HuH-7.5 (cell line): ENCODE measurements at places on chromosomes 6 and 20.
A peak's percentile ranks its signal among the peaks of the same experiment; 100 is the strongest.

- peak; percentile 5 for DNase-seq
Observed at GRCh38 chr6:33206027-33206863, 1.8 kb downstream of the HSD17B8 start.

DNA sequence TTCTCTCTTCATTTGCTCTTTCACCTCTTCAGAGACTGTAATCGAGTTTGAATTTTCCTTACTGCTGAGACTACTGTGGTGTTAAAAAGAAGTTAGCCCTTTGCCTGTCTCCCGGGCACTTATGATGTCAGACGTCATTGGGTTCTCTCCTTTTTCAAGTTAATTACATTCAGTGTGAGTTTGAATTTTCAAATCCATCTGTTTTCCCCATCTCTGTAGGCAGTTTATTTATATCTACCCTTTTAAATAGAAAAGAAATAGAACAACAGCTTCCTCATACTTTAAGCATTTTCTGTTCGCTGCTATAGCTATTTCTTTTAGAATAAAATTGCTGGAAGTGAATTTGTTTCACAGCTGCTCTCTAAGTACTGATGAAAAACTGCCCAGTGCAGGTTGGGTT lies 81.4 kb downstream of the MCHR2 start:
- no peak for DNase-seq

GRCh38 chr20:57043091-57043490 lies 223.3 kb downstream of the BMP7 start:
- DNase-seq, result no peak

GRCh38 chr6:109056661-109057060 lies 38.0 kb downstream of the SESN1 start:
- DNase-seq, result no peak

DNA sequence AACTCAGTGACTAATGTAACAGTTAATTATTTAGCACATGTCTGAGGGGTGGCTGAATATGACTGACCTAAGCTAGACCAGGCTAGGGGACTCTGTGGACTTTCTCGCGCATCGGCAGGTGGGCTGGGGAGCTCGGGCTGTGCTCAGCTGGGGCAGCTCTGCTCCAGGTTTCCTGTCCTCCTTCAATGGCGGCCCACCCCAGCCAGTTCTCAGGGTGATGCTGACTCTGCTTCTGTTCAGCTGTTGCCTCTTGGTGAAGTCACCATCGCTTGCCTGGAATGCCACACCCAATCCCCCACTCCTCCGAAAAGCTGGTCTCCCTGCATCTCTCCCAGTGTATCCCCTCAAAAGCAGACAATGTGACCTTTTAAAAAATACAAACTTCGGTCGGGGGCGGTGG lies 20.0 kb downstream of the PPP1R3G start:
- DNase-seq, result no peak

DNA sequence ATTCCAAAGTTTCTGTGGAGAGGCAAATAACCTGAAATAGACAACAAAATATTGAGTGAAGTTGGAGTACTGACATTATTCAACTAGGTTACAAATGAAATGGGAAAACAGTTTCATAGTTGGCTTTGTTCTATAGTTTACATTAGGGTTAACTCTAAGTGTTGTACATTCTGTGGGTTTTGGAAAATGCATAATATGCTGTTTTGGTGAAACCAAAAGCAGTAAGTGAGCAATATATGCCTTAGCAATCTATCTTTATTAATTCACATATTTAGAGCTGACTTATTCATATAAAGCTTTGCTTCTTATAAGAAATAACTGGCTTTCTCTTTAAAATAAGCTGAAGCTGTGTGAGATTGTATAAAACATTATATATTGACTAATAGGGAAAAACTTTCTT lies 157.5 kb upstream of the AHI1 start:
- DNase-seq, result no peak

- no peak for DNase-seq
Observed at GRCh38 chr6:162898011-162898410, 170.2 kb downstream of the PACRG start.

DNA sequence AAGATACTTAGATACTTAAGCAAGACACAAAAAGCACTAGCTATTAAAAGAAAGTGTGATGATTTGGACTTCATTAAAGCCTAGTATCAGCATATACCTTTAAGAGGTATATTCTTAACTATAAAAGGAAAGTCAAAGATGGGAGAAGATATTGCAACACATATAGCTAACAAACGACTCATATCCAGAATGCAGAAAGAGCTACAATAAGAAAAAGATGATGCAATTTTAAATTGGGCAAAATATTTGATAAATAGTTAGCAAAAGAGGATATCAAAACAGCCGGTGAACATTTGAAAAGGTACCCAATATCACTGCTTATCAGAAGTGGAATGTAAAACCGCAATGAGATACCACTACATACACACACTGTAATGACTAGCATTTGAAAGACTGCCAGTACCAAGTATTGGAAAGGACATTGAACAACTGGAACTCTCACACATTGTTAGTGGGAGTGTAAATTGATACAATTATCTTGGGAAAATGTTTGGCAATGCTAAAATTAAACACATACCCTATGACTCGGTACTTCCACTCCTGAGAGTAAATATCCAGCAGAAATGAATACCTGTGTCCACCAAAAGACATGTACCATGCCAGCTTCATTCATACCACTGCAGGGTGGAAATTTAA lies 25.7 kb downstream of the MUC22 start:
- DNase-seq, result no peak

GRCh38 chr6:56246541-56246880 lies 869 bp downstream of the COL21A1 start:
- no peak for DNase-seq

GRCh38 chr6:53692172-53692571 lies 26.6 kb upstream of the KLHL31 start:
- DNase-seq, result no peak

GRCh38 chr20:5919626-5920544 lies 30.4 kb downstream of the TRMT6 start:
- DNase-seq, result no peak

GRCh38 chr6:146095481-146095880 lies 66.6 kb downstream of the GRM1 start:
- DNase-seq, result no peak

DNA sequence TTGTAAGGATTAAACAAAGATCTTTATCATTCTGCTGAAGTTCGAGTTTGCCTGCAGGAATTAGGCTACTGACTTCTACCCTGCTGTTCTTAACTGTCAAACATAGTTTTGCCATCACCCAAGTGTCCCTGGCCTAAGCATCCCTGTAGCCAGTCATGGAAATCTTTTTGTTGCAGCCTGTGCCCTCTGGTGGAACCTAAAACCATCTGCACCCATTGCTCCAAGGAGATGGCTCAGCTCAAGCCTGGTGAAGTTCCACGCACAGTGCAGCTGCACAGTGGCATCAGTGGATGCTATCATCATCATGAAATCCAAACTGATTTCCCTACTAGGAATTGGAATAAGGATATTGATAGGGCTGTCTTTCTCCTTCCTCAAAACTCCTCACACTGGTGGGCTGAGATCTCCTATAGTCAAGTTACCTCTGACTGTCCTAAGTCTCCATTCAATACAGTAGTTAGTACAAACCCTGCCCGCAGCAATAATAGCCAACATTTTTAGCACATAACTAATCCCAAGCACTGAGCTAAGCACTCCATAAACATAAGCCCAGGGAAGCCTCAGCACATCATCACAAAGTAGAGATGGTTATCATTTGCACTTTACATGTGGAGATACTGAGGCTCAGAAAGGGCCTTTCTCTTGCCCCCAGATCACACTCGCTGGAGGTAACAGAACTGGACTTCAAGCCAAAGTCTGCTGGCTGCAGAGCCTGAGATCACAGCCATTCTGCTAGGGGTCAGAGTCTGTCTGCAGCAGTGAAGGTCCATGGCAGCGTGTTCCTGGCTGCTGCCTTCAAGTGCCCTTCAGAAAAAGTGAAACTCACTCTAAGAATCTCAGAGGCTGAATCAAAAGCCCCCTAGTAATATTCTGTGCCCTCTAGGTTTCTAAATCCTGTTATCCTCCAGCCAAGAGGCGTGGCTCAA lies 77.2 kb upstream of the MC3R start:
- peak; percentile 31 for DNase-seq

- DNase-seq, result no peak
Observed at GRCh38 chr20:50138479-50139393, 14.8 kb downstream of the PEDS1 start.

DNA sequence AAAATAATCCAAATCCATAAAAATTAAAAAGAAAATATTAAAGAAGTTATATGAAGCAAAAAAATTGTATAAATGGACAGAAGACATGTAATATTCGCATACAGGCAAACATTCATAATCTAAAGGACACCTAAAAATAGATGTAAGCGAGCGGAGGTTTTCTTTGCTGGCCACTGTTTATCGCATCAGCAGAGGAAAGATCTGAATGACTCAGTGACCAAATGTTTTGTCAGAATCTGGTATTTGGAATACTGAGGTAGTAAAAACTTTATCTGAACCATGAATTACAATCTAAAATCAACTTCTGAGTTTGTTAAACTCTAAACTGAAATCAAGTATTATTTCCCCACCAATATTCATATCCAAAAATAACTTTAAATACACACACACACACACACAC lies 7.8 kb downstream of the TSPYL4 start:
- DNase-seq, result no peak

GRCh38 chr6:166862287-166862977 lies 93.9 kb downstream of the RNASET2 start:
- DNase-seq, result no peak

DNA sequence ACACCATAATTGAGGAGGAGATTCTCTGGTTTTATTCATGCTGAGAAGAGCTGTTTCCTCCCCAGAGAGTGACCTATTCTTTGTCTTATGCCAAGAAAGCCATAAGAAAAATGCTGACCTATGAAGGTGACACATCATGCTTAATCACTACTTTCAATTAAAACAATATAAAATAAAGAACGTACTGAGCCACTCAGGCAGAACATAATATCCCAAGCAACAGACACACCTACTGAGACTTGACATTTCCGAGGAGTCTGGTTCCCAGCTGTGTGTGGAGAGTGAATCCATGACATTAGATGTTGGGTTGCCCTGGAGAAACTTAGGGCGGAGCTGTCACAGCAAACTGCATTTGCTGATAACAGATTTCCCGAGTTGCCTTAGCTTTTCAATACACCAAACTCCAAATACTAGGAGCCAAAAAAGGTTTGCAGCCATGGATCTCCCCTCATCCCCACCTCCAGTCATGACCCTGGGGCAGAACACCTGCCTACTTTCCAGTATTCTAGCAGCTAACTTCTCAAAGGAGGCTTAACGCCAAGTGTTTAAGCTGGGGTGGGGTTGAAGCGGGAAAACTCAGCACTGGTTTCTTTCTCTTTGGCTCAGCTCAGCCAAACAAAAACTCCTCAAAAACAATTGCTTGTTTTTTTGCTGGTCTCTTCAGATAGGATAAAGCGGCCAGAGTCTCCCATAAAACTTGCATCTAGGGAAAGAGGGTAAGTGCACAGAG lies 92.2 kb downstream of the BACH2 start:
- DNase-seq, result no peak

GRCh38 chr6:133704371-133704770 lies 184.5 kb upstream of the TCF21 start:
- DNase-seq, result no peak

- no peak for DNase-seq
Observed at GRCh38 chr6:105873799-105874198, 212.3 kb upstream of the PRDM1 start.

DNA sequence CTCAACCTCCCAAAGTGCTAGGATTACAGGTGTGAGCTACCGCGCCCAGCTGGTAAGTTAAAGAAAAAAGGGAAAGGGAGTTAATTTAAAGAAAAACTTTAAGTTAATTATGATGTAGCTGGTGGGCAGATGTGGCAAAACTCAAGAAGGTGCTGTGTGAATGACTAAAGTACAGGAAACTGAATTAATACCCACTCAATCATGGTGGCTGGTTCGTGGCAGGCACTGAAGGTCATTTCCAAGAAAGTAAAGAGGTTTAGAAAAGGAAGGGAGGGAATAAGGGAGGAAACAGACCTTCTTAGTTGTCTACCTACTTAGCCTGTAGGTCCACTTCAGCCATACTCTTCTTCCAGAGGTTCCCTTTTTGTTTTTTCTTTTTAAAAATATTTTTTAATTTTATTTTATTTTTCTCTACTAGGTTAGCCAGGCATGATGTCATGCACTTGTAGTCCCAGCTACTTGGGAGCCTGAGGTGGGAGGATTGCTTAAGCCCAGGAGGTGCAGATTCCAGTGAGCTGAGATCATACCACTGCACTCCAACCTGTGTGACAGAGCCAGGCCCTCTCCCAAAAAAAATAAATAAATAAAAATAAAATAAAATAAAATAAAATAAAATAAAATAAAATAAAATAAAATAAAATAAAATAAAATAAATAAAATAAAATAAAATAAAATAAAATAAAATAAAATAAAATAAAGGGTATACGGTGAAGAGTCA lies 11.9 kb upstream of the TGM3 start:
- DNase-seq, result no peak

DNA sequence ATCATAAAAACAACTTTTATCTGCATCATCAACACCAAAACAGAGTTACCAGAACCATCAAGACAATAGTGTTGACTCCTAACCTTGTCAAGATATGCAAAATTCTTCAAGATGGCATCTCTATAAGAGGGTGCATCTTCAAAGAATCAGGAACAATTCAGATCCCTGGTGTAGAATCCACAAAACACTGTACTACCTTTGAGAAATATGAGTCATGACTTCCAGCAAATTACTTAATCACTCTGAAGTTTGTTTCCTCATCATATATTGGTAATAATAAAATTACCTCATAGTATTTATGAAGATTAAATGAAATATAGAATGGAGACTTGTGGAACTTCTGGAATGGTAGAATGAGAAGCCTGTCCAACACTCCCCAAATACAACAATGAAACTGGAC lies 221.3 kb upstream of the SUPT3H start:
- no peak for DNase-seq

GRCh38 chr6:169839493-169839892 lies 88.1 kb downstream of the ERMARD start:
- no peak for DNase-seq

DNA sequence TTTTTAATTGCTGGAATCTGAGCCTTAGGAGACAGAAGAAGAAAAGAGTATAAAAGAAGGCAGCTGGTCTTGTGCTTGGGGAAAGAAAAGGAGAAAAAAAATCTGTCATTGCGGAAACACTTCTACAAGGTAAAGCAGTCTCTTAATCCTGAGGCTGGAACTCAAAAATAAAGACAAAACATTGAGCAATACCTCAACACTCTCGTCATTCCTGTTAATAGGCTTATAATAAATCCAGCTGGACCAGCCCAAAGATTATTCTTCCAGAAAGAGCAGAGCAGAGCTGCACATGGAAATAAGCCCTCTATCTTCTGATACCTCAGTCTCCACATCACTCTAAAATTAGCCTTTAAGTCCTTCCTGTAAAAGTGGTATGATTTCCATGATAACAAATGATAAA lies 62.0 kb upstream of the HIVEP1 start:
- DNase-seq, result no peak

- no peak for DNase-seq
Observed at GRCh38 chr6:27767851-27768250, 144.3 kb downstream of the OR2B2 start.

DNA sequence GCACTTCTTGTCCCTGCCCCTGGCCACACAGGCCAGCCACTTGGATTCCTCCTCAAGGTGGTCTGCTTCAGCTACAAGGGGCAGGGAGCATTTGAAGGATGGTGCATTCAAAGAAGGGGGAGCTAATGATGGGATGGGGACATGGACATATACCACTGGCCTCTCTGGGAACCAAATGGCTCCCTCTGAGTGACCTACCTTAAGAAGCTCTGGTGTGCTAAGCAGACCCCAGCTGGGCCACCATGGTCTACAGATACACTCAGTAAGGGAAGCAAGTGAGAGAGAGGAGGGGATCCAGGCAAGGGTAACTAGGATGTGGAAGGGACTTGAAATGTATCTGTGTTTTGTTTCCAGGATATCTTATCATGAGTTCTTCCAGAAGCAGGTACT lies 62.4 kb downstream of the TTI1 start:
- DNase-seq, result no peak

- peak; percentile 88 for DNase-seq
Observed at GRCh38 chr20:63309261-63310071, 16.5 kb downstream of the COL20A1 start.
